ENCODE measurements at places on chromosomes 2 and 18. TPM values are rescaled to one million over a fixed set of nuclear protein-coding genes. Genes with fewer than 3 reads are reported as not detected.

DNA sequence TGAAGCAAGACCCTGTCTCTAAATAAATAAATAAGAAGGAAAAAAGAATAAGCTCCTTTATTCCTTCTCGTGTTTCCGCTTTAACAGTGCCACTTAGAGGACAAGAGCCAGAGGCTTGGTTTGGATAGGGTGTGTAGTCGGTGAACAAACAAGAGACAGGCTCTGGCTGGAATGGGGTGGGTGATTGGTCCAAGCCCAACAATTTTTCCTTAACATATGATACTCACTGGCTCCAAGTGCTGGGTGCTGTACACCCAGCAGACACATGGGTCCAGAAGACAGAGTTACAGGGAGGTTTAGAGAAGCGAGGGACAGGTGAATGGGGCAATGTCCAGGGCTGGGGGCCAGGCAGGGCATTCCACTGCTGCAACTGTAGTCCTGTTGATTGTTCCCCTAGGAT, 77.8 kb downstream of the NCAPH start:
- peak; percentile 58 for DNase-seq

DNA sequence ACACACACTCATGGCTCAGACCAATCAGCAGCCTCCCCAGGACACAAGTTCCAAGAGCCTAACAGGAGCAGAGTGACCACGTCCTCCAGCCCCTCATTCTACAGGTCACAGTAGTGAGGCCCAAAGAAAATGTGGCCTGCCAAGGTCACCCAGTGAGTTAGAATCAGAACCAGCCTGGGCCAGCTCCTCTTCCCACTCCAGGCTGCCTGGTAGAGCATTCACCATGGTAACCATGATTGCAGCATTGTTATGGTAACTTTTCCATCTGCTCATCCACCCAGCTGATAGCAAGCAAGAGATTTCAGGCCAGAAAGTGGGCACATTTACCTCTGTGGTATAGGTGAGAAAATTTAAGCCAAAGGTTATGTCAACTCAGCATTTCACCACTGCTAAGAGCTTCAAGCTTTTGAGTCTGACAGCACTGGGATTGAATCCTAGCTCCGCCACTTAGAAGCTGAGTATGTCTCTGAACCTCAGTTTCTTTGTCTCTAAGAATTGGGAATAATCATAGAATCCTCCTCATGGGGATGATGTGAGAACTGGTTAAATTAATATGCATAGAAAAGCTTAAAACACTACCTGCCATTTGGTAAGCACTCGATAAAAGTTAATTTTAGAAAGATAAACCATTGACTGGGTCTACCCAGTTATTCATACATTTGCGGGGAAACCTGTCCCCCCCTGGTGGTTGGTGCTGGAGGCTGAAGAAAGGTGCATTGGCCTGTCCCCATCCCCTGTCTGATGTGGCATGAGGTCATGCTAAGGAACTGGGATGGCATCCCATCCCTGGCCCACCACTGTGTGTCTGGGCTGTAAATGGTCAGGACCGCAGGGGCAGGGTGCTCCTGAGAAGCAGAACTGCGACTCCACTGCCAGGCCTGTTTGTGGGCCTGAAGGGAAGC, 181.5 kb downstream of the KLHL29 start:
- DNase-seq: no peak

Gene IL36G
- 0.20 TPM for total RNA-seq

DNA sequence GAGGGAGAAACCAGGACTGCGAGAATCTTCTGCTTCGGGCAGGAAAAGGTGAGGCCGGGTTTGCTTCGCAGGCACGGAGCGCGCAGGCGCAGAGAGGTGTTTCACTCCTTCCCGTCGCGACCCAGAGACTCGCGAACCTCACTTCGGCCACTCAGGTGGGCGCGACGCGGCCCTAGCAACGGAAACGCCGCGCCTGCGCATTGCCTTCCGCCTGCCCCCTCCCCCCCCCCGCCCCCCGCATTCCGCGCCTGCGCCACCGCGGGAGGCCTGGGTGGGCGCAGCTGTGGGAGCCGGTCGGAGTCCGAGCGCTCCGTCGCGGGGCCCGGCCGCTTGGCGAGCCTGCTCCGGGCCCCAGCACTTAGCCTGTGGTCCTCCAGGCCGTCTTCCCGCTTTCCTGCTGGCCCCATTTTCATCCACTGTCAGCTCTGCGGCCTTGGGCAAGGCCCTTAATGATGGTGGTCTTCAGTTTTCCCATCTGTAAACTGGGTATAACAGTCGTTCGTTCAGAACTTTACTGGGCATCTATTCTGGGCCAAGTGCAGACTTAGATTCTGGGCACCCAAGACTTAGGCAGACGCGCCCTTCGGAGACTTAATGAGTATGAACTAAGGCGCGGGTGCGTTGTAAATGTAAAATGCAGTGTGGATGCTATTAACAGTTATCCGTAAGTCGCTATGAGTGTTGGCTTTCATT, 62.1 kb upstream of the ACKR3 start:
- DNase-seq: no peak

Gene TMEM18
- total RNA-seq: 7.3 TPM

DNA sequence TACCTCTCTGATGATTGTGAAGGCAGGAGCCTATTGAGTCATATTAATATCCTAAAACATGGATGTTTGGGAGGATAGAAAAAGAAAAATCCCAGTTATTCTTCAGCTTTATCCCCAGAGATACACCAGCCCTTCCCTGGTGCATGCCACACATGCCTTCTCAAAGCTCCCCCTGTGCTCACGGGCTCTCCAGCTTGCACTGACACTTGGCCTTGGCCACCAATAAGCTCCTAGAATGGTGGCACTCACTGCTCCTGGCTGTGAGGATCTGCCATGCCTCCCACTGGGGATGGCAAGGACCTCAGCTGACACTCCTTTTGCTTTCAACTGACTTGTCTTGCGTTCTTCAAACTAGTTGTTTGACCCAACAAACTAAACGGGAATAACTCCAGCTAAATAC, 15.9 kb downstream of the SLC14A1 start:
- no peak for DNase-seq

DNA sequence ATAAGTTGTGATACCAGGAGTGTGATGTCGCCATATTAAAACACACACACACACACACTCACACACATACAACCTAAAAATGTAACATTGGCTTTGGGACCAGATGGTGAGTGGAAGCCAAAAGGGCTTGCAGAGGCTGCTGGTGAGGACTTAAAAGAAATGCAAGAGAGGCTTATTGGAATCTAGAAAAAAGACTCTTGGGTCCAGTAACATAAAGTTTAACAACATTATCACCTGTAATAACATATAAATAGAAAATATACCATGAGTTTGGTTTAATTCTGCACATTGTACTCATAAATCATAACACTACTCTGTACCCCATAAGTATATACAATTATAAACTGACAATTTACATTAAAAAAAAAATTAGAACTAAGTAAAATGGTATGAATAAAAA, 74.4 kb upstream of the MYCN start:
- DNase-seq: no peak

DNA sequence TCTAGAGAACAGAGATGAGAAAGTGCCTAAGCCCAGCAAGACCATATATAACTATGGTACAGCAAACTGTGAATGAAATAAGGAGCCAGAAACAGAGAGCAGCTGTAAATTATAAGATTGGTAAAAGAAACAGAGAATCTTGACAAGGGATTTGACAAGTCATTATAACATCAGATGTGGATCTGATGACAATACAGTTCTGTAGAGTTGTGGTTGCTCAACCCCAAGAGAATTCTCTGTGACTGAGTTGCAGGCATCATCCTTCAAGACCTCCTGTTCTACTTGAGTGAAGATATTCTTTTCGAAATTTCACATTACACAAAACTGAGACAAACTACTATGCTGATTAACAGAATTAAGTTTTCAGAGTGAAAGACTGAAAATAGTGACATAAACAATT, 343.1 kb upstream of the SLC39A10 start:
- DNase-seq: no peak

Gene GKN2
- not detected for total RNA-seq

Gene CFAP53
- 0.25 TPM for total RNA-seq

Gene CYS1
- 0.65 TPM for total RNA-seq

DNA sequence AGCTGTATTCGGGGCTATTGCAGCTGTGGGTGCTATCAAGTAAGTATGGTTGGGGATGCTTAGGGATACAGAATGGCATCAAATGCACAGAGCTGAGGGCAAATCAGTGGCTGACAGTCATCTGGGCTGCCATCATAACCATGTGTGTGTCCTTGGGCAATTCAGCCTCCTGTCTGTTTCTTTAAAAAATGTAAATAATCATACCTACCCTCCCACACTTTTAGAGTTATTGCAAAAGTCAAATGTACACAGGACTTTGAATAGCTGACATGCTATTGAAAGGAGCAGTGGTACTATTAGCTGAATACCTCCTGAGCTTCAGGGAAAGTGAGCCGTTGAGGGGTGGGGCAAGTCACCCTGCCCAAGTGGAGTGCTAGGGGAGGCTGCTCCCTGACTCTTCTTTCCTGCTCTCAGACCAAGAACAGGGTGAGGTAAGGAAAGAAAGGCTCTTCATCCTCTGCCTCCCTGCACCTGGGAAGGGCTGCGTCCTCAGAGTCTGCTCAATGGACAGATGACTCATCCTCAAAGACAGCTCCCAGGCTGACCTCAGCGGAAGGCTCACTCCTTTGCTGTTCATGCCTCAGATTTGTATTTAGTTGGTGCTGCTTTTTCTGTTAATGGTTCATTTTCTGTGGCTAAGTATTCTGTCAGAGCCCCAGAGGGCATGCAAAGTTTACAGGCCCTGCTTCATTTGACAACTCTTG, 54.9 kb upstream of the BZW1 start:
- DNase-seq: no peak

GRCh38 chr2:19763731-19764130, 138.1 kb downstream of the TTC32 start:
- no peak for DNase-seq

DNA sequence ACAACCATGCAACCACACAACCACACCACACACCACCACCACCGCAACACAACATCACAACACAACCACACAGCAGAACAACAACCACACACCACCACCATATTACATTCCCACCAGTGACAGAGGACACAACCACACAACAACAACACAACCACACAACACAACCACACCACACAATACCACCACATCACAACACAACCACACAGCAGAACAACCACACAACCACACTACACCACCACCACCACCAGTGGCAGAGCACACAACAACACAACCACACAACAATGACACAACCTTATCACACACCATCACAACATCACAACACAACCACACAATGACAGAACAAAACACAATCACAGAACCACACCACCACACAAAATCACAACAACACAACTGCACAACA, 313.0 kb upstream of the MYT1L start:
- DNase-seq: no peak

Gene TLX2
- 0.08 TPM for total RNA-seq

- DNase-seq: no peak
Observed at GRCh38 chr2:68171684-68172083, 14.0 kb downstream of the PNO1 start.

GRCh38 chr2:66649006-66649405, 214.1 kb downstream of the MEIS1 start:
- DNase-seq: no peak

Gene COBLL1
- total RNA-seq: 75.0 TPM

DNA sequence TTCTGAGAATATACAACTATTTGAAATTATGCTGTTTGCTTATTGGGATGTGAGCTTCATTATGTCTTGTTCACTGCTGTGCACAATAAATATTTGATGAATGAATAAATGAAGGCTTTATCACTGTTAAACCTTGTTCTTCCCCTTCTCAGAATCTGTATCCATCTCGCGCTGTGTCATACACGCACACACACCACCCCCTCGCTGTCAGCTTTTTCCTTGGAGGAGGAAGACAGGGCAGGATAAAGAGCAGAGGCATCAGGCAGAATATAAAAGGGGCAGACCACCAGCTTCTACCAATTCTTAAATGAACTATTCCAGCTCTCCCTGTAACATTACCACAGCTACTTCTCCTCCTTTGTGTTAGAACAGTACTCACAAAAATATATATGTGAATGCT, 75.0 kb downstream of the CD226 start:
- DNase-seq: no peak

GRCh38 chr18:63105636-63106316, 213.8 kb downstream of the BCL2 start:
- DNase-seq: no peak

- DNase-seq: no peak
Observed at GRCh38 chr2:46991985-46992384, 76.4 kb upstream of the MCFD2 start.

Gene NR4A2
- 0.91 TPM for total RNA-seq

DNA sequence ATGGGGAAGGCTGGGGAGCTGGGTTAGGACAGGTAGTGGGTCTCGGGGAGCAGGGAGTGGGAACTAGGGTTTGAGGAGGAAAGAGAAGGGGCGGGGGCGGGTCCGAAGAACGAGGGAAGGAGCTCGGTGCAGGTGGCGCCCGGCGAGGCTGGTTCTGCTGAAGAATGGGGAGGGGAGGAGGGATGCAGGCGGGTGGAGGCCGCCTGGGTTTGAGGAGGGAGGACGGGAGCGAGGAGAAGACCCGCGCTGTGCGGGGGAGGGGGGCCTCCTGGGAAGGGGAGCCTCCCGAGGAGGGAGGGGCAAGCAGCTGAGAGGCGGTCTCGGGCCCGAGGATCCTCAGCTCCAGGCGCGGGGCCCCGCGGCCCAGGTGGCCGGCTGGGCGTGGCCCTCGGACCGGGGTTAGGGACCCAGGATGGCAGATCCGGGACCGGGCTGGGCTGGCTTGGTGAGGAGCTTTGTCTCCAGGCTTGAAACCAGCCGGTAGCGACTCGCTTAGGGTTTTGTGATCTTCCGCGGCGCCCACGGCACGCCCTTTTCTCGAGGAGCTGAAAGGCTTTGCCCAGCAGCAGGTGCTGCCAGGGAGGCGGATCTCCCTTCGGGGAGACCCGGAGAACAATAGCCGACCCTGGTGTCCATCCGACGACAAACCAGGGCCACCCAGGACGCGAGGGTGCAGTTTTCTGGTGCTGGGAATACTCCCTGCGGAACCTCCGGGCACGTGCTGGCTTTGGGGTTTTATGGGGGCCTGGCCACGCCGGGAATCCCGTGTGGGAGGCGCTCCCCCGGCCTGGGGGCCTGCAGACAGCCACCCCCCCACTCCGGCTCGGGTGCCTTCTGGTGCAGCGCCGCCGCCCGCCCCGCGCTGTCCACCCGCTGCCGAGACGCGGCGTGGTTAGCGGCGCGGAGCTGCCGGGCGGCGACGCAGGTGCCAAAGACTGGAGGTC, 1.4 kb downstream of the DPYSL5 start:
- DNase-seq: no peak

DNA sequence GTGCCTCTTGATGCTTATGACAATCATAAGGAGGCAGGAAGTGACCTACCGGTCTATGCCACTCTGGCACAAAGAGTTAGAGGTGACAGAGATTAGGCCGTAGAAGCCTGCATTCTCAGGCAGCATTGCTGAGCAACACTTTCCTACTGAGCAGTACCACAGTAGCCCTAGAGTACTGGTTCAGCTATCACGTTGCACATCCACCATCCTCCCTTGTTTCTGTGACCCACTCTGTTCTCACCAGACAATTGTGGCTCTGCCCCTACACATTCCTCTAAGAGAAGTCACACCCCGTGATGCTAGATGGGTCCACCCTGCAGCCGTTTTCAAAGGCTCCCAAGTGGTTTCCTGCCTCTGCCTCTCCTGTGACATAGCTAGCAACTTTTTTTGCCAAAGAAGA, 22.6 kb upstream of the SUCLG1 start:
- DNase-seq: no peak

GRCh38 chr18:63405986-63406385, 16.3 kb downstream of the VPS4B start:
- DNase-seq: peak; percentile 92

Gene COLEC11
- 40.1 TPM for total RNA-seq

GRCh38 chr2:20048488-20049448, 2.7 kb downstream of the LAPTM4A start:
- DNase-seq: no peak
